T-helper 17 cell (primary cell): ENCODE measurements at places on chromosomes 1 and 21. TPM values are rescaled to one million over a fixed set of nuclear protein-coding genes. Genes with fewer than 3 reads are reported as not detected.

Gene NPHP4
- 14.1 TPM for total RNA-seq

Gene PLA2G5
- not detected for total RNA-seq

Gene OR6K3
- not detected for total RNA-seq

Gene ENSA
- total RNA-seq = 152 TPM

Gene FNDC5
- not detected for total RNA-seq

Gene OR2T27
- not detected for total RNA-seq

Gene CCDC30
- total RNA-seq = 3.9 TPM

Gene BATF3
- 0.20 TPM for total RNA-seq

Gene TFF3
- not detected for total RNA-seq

Gene ERRFI1
- 1.8 TPM for total RNA-seq
